ENCODE measurements at places on chromosomes 7 and 10. TPM values are rescaled to one million over a fixed set of nuclear protein-coding genes. Genes with fewer than 3 reads are reported as not detected.

DNA sequence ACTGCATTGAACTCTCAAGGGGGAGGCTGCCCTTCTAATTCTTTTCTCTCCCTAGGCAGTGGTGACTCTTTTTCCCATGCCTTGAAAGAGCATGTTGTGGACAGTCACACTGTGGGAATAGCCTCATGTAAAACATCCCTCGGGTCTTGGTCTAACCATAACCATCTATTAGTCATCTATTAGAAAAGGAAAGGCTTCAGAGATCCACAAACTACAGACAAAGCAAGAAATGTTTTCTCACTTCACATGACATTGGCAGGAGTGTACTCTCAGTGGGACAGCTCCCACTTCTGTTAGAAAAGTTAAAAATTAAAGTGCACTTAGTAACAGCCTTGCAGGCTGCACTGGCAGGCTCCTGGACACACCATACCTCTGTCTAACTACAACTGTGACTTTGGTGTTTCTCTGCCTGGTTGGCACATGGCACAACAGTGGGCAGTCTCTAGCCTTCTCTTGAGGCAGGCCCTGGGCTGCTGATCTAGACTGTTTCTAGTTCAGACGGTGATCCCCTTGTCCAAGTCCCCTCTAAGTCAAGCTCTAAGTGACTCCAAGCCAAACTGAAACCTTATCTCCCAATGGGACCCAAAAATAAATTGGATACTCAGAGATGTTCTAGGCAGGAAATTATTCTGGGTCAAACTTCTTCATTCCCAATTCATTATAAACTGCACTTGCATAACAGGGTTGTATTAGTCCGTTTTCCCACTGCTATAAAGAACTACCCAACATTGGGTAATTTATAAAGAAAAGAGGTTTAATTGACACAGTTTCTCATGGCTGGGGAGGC lies 57.9 kb upstream of the ITGB1 start:
- peak overlapping the region; percentile 80 for H3K27ac ChIP-seq
- H3K4me3 ChIP-seq: no peak overlapping the region
- H3K27me3 ChIP-seq: no peaks in the 10 kb centered on the region
- H3K4me1 ChIP-seq: no peaks in the 10 kb centered on the region
- no peak for DNase-seq

DNA sequence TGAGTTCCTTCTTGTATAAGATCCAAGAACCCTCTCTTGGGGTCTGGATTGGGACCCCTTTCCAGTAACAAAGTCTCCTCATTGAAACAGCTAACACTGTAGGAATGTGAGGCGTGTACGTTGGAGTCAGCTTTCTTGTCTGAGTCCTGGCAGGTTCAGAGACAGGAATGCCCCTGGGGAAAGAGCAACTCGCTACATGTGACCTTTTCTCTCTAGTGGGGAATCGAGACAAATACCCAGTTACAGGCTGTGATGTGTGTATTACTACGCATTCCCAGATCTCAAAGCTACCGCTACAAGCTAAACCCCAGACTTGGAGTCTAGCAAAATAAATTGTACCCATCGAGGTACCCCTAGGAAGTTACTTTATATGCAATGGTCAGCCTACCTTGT lies 85.6 kb upstream of the FRMD4A start:
- H3K4me1 ChIP-seq: no peaks in the 10 kb centered on the region
- no peak overlapping the region for H3K4me3 ChIP-seq
- no peak overlapping the region for H3K27ac ChIP-seq
- no peak for DNase-seq

- H3K27me3 ChIP-seq: no peaks in the 10 kb centered on the region
- no peaks in the 10 kb centered on the region for H3K36me3 ChIP-seq
- H3K4me3 ChIP-seq: peak overlapping the region; percentile 27
- peaks cover 8% of the 10 kb centered on the region for H3K4me1 ChIP-seq
Measured at GRCh38 chr7:129368389-129368986, 65.7 kb upstream of the STRIP2 start.

EMX2 gene
- total RNA-seq: 0.78 TPM

GRCh38 chr10:99619090-99619800 lies 994 bp downstream of the SLC25A28 start:
- H3K36me3 ChIP-seq: peaks cover 12% of the 10 kb centered on the region
- H3K27me3 ChIP-seq: no peaks in the 10 kb centered on the region
- H3K4me3 ChIP-seq: peak overlapping the region; percentile 94

GRCh38 chr10:15601819-15602218 lies 117.9 kb downstream of the ITGA8 start:
- no peak overlapping the region for H3K27ac ChIP-seq
- no peak for DNase-seq
- H3K36me3 ChIP-seq: no peaks in the 10 kb centered on the region
- H3K4me3 ChIP-seq: no peak overlapping the region
- H3K4me1 ChIP-seq: no peaks in the 10 kb centered on the region

- H3K27me3 ChIP-seq: peaks cover 99% of the 10 kb centered on the region
- H3K4me3 ChIP-seq: peak overlapping the region; percentile 13
- DNase-seq: no peak
- no peaks in the 10 kb centered on the region for H3K36me3 ChIP-seq
Measured at GRCh38 chr7:35257251-35258124, 3.6 kb upstream of the TBX20 start.

PTPN12 gene
- 157 TPM for total RNA-seq

- H3K36me3 ChIP-seq: no peaks in the 10 kb centered on the region
- H3K4me1 ChIP-seq: no peaks in the 10 kb centered on the region
- no peaks in the 10 kb centered on the region for H3K27me3 ChIP-seq
- H3K4me3 ChIP-seq: no peak overlapping the region
Measured at GRCh38 chr10:37754538-37755323, 102.7 kb downstream of the ZNF248 start.

DNA sequence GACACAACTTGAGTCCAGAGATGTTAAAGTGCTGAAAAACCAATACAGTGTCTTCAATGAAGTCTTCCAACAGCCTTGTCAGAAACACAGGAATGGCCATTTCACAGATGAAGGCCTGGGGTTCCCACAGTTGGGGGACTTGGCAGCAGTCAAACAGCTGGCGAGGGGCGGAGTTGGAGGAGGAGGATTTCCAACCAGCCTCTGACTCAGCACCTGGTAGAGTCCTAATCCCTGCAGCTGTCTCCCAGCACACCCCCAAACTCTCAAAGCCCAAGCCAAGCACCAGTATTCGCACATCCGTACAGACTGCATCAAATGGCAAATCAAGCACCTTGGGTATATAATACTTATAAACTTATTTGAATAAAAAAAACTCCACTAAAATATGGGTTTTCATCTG lies 28.0 kb downstream of the CTBP2 start:
- DNase-seq: no peak
- H3K27ac ChIP-seq: no peak overlapping the region
- no peaks in the 10 kb centered on the region for H3K36me3 ChIP-seq
- no peaks in the 10 kb centered on the region for H3K27me3 ChIP-seq
- H3K4me3 ChIP-seq: no peak overlapping the region

DNA sequence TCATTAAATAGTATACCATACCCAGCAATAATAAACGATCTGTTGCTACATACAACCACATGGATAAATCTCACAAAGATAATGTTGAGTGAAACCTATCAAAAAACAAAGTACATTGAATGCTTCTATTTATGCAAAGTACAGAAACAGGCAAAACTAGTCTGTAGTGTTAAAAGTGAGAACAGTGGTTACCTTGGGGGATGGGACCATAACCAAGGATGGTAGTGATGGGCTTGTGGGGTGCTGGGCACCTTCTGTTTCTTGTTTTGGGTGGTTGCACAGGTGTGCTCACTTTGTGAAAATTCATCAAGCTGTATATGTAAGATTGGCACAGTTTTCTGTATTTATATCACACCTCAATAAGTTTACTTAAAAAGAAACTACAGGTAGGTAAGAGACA lies 105.7 kb downstream of the ATE1 start:
- no peak overlapping the region for H3K4me3 ChIP-seq
- H3K36me3 ChIP-seq: no peaks in the 10 kb centered on the region
- no peaks in the 10 kb centered on the region for H3K4me1 ChIP-seq
- DNase-seq: no peak

RET gene
- total RNA-seq: 0.21 TPM

UCN3 gene
- not detected for total RNA-seq

- H3K36me3 ChIP-seq: no peaks in the 10 kb centered on the region
- no peak overlapping the region for H3K27ac ChIP-seq
- H3K4me1 ChIP-seq: no peaks in the 10 kb centered on the region
- no peak overlapping the region for H3K4me3 ChIP-seq
- H3K27me3 ChIP-seq: no peaks in the 10 kb centered on the region
Measured at GRCh38 chr10:100713049-100713858, 32.1 kb upstream of the PAX2 start.

COL13A1 gene
- 0.30 TPM for total RNA-seq

- H3K4me1 ChIP-seq: no peaks in the 10 kb centered on the region
- peak overlapping the region; percentile 21 for H3K27ac ChIP-seq
- DNase-seq: no peak
Measured at GRCh38 chr10:69685802-69686585, 55.9 kb downstream of the FAM241B start.

DNA sequence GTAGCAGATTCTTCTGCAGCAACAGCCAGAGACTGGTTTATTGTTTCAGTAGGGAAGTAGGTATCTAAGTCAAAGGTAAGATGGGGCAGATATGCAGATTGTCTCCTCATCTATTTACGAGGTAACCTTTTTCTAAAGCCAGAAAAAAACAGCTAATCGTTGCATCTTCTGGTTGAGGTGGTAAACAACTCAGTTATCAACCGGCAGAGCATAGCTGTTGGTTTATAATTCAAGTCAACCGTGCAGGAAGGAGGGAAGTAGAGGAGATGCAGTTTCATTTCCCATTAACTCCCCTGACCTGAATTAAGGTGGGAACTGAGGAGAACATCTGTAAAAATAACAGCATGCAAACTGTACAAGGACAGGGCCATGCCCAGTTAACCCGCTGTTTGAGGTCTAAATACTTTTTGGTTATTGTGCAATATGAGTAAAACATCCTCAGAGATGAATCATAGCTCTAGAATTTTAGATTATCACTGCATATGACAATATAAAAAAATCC lies 156.5 kb upstream of the ITGB1 start:
- H3K36me3 ChIP-seq: no peaks in the 10 kb centered on the region
- H3K27ac ChIP-seq: no peak overlapping the region
- no peak overlapping the region for H3K4me3 ChIP-seq
- no peaks in the 10 kb centered on the region for H3K4me1 ChIP-seq

DNA sequence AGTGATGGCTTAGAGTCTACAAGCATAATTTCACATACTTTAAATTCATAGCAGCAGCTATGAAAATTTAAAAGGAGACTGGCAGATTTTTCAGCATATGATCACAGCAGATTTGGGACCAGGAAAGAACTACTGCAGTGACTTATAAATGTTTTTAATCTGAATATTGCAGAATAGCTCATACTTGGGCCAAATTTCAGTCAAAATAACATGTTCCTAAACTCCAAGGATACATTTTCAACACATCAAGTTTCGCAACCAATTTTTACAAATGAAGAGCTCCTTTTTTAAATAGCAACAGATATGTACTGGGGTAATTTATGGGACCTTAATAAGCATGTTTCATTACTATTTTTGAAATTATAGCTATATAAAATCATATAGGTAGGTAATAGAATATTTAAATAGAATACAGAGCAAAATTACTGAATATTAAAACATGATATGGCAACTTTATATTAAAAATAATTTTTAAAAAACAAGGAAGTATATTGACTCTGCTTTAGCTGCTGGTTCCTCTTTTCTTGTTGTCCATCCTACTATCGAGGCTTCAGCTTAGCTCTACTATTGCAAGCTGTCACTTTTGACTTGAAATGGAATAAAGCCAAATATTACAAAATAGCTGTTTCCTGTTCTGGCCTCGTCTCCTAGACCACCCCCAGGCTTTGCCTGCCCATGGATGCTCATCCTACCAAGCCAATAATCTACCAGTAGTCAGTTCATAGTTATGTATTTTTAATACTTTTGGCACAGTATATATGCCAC lies 123.1 kb downstream of the NRBF2 start:
- peaks cover 59% of the 10 kb centered on the region for H3K4me1 ChIP-seq
- H3K27me3 ChIP-seq: no peaks in the 10 kb centered on the region
- no peak for DNase-seq

GRCh38 chr7:23277359-23277989 lies 21.7 kb upstream of the MALSU1 start:
- H3K27me3 ChIP-seq: no peaks in the 10 kb centered on the region
- DNase-seq: no peak
- no peak overlapping the region for H3K4me3 ChIP-seq
- H3K36me3 ChIP-seq: no peaks in the 10 kb centered on the region
- no peak overlapping the region for H3K27ac ChIP-seq

DNA sequence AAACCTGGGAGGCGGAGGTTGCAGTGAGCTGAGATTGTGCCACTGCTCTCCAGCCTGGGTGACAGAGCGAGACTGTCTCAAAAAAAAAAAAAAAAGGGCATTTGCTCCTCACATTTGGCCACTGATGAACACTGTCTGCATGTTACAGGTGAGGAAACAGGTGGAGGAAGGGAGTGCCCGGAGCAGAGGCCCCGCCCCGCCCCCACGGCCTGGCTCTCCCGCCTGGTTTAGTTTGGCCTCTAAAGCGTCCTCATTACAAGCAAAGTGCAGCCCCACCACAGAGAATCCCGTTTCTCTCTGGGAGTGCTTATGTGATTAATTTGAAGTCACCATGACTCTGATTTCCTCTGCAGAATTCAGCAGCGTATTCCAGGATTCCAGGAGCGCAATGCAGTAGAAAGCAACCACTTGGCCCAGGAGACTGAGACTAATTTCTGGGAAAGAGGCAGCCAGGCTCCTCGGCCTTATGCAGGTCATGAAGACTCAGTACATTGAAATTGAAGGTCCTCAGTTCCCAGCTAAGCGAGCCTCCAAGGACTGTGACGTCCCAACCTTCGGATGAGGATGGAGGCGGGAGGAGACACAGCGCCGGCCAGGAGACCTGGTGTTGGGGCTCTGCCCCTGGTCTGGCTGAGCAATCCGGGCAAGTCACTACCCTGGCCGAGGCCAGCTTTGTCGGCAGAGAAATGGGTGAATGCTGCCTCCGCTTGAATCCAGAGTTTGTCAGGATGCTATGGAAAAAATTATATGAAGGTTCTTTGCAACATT lies 44.7 kb downstream of the RBM17 start:
- H3K27ac ChIP-seq: no peak overlapping the region
- H3K4me1 ChIP-seq: no peaks in the 10 kb centered on the region
- H3K27me3 ChIP-seq: no peaks in the 10 kb centered on the region

PNLIPRP2 gene
- 4.1 TPM for total RNA-seq

DNA sequence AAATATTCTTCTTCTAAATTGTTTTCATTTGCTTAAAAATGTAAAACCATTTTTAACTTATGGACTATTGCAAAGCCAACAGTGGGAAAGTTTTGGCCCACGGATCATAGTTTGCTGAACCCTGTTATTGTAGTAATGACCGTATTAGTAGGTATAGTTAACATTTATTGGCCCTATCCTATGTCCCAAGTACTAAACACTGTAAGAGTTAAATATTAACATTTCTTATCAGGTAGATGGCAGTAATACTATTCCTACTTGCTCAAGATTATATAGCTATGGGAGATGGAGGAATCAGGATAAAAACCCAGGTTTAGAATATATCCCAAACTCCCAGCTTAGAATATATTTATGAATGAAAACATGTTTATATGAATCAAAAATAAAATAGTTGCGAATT lies 993.2 kb downstream of the SORCS3 start:
- no peak overlapping the region for H3K27ac ChIP-seq
- H3K4me3 ChIP-seq: no peak overlapping the region
- no peaks in the 10 kb centered on the region for H3K36me3 ChIP-seq
- H3K4me1 ChIP-seq: no peaks in the 10 kb centered on the region

GRCh38 chr10:62205750-62206399 lies 62.8 kb downstream of the RTKN2 start:
- no peak overlapping the region for H3K27ac ChIP-seq
- H3K4me1 ChIP-seq: no peaks in the 10 kb centered on the region
- no peak overlapping the region for H3K4me3 ChIP-seq
- no peaks in the 10 kb centered on the region for H3K27me3 ChIP-seq
- no peaks in the 10 kb centered on the region for H3K36me3 ChIP-seq
- no peak for DNase-seq
